ENCODE measurements at places on chromosomes 5 and 9.

- peak; percentile 73 for DNase-seq
Measured at GRCh38 chr5:142611154-142611553, 74.7 kb downstream of the FGF1 start.

- DNase-seq: no peak
Measured at GRCh38 chr5:160044967-160045366, 36.0 kb downstream of the TTC1 start.

DNA sequence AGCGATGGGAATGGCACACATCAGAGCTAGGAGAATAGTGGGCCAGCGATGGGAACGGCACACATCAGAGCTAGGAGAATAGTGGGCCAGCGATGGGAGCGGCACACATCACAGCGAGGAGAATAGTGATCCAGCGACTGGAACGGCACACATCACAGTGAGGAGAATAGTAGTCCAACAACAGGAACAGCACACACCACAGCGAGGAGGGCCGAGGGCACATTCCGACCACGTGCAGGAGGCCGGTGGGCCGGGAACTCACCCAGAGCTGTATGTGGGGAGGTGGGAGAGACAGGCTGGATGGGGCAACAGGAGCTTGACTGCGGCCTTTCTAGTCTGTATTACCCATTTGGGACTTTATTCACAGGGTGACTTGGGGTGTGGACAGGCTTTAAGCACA lies 271.1 kb upstream of the IRX4 start:
- DNase-seq: no peak

DNA sequence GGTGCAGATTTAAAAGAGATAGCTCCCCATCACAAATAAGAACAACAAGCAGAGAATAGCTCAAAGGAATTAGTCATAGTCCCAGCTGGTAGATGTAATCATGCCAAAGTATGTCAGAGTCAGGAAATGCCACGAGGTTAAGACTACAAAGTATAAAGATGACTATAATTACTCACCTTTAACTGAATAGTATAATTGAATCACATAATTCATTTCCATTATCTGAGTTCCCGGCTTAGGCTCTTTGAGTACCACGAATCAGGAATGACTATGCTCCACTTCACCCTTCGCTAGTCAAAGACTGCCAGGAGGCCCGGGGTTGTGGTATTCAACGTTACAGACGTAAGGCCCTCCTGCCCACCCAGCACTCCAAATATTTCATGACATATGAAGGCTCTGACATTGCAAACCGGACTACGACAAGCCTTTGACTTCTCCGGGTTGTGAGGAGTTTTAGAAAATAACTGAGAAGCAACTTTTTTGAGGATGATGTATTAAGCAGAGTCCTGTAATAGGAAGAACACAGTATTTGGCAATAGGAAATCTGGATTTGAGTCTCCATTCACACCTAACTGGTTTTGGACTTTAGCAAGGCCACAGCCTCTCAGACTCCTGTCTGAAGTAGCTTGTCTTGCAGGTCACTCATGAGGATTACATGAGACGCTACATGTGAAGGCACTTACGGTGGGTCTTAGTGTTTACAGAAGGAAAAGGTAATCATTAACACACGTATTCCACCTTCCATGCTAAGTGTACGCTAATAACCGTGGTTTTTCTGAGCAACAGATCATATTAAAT lies 64.6 kb downstream of the ENC1 start:
- DNase-seq: peak; percentile 10

GRCh38 chr5:23089286-23089685 lies 236.1 kb upstream of the CDH12 start:
- no peak for DNase-seq

GRCh38 chr5:142465476-142465875 lies 140.7 kb upstream of the SPRY4 start:
- DNase-seq: no peak

DNA sequence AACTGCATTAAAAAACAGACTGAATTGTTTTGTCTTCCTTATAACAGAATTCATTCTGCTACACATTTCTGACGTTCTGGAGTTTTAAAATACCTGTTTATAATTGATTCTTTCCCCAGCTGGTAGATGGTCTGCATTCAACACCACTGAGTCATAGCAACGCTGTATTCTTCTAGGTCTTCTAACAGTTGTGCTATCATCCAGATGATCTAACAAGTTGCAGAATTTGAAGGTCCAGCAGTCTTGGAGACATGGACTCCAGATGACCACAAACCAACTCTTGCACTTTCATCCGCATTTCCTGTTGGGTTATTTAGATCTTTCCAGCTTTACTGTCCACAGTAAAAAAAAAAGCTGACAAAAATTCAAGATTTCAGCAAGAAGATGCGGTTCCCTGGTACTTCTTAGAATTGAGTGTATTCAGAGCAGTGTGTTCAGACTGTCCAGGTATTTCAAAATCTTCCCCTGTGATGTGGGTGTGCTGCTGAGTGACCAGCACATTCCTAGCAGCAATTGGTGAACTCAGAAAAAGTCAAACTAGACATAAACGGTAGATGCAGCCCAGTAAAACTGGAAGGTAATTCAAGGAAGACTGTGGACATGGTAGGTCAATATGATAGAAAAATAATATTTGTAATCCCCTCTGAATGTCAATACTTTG lies 50.2 kb downstream of the CSNK1A1 start:
- DNase-seq: no peak

DNA sequence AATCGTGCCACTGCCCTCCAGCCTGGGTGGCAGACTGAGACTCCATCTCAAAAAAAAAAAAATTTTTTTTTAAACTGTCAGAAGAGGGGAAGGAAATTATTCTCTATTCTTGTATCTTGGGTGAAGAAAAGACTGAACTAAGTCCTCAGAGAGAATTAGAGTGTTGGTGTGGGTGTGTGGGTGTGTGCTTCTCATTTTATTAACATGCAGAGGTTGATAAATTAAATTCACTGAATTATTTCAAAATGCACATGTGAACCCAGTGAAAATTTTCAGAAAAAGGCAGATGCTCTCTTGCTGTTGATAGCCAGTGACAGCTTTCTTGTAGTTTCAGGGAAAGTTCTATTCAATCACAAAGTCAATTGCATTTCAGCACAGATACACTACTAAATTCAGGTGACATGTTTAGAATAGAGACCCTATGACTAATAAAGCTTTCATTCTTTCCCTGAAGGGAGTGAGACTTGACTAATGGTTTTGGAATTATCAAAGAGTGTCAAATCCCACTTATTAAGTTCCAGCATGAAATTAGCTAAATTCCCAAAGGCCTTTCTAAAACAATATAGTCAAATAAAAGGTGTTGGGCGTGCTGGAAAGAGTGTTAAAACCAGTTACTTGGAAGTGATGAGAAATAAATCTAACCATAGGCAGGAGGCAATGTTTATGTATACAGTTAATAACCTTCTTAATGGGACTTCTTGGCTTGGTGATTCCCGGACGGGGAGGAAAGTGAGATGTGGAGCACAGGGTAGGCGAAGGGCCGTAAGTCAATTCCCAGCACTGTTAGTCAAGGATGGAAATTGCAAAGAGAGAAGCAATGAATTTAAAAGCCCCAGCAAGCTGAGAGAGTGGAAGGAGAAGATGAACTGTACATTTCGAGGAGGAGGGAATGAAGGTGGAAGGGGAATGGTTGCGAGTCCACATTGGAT lies 103.2 kb upstream of the SPATA31D4 start:
- no peak for DNase-seq

Measured in activated naive CD8-positive, alpha-beta T cell treated with anti-CD3 and anti-CD28 coated beads, Interleukin-2, amount 50 U/mL, for 24 hours (primary cell).